ENCODE measurements at places on chromosomes 6 and 20.

- no peak for DNase-seq
Measured at GRCh38 chr6:39961178-39961577, 26.9 kb upstream of the MOCS1 start.

DNA sequence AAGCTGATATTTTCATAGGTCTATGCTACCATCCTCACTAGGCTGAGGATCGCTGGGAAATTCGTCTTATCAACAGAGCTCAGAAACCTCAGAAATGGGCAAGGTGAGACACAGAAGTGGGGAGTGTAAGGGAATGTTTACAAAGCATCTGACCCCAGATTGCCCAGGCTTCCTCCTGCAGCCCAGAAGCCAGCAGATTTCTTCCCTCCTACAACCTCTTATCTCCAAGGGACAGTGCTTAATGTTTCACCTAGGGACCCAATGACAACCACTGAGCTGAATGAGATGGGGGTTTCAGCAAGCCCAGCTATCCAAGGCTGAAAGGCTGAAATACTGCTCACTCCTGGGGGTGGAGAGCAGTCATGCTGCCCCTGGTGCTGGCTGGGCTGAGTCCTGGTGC is 52.4 kb upstream of the TBC1D7 start:
- no peak for DNase-seq

- no peak for DNase-seq
Measured at GRCh38 chr6:149065658-149066556, 251.6 kb upstream of the TAB2 start.

DNA sequence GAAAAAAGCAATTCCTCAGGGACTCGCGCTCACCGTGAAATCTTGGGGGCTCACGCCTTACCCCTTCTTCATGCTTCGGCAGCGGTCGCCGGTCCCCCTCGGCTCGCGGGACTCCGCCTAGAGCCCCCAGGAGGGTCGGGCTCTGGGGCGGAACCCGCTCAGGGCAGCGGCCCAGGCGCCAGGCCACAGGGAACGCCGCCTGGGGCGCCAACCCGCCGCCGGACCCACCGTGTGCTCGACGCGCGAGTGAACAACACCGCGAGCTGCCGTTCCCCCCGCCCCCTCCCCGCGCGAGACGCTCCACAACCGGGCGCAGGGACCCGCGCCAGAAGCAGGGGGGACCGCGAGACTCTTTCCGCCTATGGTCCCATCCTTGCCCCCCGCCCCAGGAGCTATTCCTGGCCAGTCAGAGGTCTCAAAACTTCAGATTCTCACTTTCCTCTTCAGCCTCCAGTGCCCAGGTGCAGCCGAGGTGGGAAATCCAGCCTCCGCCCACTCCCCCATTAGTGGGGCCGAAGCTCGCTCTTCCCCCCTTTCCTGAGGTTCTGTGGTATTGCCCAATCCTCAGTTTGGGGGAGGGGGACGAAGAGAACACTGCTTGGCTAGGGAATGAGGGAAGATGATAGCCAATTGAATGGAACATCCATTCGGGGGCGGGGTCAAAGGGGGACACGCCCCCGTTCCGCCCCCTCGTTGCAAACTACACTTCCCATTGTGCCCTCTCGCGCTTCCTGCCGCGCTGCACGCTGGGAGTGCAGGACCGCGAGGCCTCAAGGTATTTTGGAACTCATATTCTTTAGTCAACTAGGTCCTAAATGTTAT is at the start of gene WASF1:
TSS of gene WASF1 (minus strand) at position 265 of the 822 bp plus-strand sequence. CDS start 52,069 bp downstream, outside the sequence.
- peak; percentile 81 for DNase-seq

DNA sequence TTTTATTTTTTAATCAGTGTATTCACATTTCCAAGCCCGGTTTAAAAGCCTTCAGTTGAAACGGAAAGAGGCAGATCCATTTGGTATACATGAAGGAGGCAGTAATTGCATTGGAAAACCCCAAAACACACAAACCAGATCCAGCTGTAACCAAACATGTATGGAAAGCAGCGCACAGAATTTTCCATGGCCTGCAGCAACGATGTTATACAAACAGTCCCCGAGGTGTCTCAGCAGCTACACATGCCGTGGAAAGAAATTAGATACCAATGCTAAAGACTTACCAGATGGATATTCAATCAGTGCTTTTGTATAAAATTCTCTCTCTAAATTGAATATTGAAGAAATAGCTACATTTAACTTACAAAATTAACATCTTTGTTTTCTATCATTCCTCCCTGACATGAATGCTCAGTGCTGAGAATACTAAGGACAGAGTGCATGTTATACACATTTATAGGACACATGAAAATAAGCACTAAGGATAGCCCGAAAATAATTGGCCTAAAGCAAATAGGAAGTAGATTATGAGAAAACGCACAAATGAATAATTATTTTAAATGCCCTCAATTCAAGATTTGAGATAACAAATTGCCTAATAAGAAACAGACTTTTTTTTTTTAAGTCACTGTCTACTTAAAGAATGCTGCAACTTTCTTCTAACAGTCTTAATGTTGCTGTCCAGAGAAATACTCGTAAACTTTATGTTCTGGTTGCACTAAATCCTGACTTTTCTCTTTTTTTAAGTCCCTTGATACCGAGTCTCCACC is 713.1 kb downstream of the HDGFL1 start:
- DNase-seq = no peak

DNA sequence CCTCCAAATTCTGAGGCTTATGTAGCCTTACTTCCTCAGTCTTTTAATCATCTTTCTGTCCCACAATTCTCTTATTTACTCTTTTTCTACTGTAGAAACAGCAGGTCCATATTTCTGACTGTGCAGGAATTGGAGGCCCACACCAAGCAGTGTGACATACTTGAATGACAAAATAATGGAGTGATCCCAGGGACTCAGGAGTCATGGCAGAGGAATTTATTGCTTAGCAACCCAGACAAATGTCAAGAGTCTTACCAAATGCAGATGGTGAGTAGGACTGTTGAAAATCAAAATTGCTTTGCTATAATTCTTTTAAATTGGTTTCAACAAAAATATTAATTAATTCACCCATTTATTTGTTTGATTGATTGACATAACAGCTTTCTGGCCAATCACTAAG is 59.9 kb downstream of the HTR1B start:
- no peak for DNase-seq

DNA sequence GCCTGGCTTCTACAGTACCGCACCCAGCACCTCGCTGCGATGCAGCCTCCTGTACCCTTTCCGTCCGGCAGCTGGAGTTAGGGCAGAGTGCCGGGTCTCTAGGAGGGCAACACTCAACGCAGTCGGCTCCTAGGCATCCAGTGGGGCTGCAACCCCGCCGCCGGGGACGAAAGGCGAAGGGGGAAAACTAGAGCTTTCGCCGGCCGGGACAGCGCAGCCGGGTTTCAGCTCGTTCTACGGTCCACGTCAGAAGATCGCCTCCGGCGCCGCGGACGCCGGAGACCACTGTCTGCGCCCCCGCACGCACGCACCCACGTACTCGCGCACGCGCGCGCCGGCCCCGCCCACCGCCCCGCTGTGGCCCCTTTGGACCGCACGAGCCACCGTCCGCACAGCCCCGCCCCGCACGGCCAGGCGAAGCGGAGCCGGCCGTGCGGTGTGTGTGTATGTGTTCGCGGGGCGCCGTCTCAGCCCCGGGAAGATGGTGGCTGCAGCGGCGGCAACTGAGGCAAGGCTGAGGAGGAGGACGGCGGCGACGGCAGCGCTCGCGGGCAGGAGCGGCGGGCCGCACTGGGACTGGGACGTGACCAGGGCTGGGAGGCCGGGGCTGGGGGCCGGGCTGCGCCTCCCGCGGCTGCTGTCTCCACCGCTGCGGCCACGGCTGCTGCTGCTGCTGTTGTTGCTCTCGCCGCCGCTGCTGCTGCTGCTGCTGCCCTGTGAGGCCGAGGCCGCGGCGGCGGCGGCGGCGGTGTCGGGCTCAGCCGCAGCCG is at the start of gene ATRN:
TSS of gene ATRN (plus strand) at position 392 of the 770 bp plus-strand sequence. CDS start at position 482, 90 bp downstream.
- peak; percentile 70 for DNase-seq

DNA sequence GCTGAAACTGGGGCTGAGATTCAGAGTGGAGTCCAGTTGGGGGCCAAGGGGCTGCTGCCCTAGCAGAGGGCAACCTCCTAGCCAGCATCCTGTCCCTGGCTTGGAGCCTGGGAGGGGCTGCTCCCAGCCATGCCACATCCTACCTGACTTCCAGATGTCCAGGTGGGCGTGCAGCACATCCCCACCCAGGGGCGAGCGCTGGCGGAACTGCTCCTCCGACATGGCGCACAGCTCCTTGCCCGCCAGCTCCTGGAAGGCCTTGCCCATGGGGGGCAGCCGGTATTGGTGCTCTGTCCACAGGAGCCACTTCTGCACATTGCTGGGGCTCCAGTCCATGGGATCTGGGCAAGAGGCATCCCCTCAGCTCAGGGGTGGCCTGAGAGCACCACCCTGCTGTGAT is 15.3 kb downstream of the SPDEF start:
- DNase-seq = no peak
